DMS 273 treated with DMSO at 0.1 percent for 48 hours (cell line): ENCODE measurements at places on chromosomes 6 and 20.

DNA sequence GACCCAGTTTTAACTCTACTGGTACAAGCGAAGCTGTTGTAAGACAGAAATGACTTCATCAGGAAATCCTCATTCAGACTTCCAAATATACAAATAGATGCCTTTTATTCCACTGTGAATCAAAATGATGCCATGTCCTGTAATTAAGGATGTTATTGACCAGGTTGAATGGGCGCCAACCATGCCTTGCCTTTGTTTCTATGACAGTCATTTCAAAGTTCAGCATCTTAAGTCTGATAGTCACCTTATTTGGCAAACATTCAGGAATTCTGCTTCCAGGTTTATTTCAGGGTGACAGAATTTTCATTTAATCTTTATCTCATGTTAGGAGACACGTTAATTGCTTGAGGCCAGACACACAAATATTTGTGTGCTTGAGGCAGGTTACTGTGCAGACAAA is 592.8 kb upstream of the JAG1 start:
- no peak for DNase-seq

DNA sequence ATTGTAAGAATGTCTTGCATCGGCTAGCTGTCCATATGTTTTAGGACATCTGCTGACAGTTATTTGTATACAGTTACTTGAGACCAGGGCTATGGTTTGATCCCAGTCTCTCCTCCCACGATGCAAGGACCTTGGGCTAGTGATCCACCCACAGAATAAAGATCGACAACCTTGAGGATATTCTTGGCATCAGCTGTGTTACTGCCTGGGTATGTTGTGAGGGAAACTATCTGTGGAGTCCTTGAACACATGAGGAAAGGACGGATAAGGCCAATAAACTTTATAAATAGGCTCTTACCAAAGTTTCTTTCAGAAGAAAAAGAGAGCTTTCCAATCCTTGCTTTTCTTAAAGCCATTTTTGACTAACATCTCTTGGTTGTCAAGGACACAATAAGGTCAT is 70.8 kb upstream of the HEY2 start:
- peak; percentile 19 for DNase-seq

GRCh38 chr20:54706581-54706980 is 231.2 kb downstream of the DOK5 start:
- DNase-seq, result no peak

DNA sequence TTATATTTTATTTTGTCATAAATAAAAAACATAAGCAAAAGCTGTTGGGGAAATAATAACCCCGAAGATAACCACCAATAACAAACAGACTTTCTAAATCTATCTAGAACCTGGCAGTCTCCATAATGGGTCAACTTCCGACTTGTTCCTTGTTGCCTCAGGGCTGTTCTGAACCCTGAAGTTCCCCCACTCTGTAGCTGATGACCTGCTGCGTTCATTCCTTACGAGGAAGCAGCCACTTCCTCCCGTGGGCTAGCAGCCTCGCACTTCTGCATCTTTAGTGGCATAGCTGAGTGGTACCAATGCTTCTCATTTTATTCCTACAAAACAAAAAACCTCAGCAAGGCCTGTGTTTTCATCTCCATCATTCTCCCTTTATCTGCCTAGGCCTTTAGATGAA is 103.0 kb downstream of the PLEKHG1 start:
- DNase-seq, result no peak

DNA sequence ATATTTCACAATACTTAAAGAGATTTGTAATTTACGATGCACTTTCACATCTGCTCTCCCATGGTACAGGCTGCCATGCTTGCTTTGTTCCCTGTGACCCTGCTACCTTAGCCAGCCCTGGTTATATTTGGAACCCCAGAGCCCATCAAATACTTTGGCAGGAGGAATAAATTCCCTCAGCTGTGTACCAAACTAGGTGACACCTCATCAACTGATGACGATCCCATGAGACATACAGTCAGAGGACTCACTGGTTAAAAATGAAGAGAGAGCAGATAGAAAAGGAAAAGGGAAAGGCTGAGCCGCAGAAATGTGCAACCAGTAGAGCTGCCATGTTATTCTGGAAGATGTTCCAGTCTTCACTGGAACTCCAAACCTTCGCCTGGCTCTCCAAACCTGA is 120.0 kb downstream of the SIM1 start:
- DNase-seq, result no peak

DNA sequence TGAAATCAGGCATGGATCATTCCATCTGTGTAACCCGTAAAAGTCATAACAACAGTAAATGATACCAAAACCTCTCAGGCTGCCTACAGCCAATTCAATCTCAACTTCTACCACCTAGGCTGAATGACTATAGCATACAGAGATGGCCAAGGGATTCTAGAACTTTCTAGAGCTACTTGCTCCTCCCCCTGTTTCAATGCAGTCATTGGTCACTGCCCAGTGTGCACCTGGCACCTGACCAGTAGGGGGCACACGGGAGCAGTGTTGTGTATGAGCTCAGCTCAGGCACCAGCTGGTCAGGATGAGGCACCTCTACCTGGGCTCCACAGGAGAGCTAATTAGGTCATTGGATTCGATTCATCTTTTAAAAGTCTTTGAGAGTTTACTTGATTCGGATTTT is 86.2 kb downstream of the PLEKHG1 start:
- DNase-seq, result no peak

GRCh38 chr20:51236421-51236820 is 213.5 kb upstream of the KCNG1 start:
- no peak for DNase-seq

DNA sequence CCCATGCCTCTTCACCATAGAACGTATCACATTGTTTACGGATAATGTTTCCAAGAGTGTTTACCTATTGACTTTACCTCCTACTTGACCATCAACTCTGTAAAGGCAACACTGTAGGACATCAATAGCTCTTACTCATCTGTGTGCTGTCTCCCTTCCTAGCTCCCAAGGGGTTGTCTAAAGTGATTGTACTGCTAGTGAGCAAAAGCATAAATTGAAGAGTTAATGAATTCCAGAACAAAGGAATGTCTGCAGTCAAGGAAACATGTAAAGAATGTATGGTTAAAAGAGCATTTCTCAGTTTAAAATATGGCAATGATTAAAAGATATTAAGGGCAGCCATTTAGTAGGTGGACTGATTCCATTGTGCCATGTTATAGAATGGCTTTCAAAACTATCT is 985.4 kb downstream of the TBC1D32 start:
- no peak for DNase-seq

DNA sequence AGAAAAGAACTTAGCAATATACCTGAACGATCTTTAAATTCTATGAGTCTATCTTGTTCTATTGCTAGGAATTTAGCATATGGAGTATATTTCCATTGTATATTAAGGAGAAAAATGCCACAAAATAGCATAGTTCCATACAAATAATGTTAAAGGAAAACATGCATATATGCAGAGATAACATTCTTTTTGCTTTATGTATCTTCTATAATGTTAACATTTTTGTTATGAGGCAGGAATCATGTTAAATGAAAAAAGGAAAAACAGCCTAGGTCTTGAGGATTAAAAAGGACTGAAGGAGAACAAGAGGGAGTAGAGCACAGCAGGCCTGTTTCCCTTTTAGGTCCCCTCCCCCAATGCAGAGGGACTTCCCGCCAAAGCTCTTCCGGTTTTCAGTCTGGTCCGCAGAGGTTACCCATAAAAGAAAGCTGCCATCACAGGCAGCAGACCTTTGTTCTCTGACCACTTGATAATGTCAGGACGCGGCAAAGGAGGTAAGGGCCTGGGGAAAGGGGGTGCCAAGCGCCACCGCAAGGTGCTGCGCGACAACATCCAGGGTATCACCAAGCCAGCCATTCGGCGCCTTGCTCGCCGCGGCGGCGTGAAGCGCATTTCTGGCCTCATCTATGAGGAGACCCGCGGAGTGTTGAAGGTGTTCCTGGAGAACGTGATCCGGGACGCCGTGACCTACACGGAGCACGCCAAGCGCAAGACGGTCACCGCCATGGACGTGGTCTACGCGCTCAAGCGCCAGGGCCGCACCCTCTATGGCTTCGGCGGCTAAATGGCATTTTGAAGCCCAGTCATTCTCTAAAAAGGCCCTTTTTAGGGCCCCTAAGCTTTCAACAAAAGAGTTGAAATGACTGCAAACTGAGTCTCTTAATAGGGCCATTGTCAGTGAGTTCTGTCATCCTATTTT is 108.4 kb upstream of the PRSS16 start:
- DNase-seq, result no peak

DNA sequence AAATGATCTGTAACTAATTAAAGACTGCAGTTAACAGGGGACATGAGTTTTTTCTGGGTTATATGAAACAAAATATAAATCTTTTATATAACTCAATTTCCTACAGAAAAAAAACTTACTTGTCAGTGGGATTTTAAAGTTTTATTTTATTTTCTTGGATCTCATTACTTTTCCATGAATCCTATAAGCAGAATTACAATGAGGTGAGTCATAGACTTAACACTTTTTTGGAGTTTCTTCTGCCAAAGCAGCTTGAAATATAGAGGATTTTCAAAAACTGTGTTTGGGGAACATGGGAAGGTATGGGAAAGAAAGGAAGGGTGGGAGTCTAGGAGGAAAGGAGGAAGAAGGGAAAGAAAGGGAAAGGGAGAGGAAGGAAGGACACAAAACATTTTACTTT is 130.7 kb downstream of the AIG1 start:
- no peak for DNase-seq

DNA sequence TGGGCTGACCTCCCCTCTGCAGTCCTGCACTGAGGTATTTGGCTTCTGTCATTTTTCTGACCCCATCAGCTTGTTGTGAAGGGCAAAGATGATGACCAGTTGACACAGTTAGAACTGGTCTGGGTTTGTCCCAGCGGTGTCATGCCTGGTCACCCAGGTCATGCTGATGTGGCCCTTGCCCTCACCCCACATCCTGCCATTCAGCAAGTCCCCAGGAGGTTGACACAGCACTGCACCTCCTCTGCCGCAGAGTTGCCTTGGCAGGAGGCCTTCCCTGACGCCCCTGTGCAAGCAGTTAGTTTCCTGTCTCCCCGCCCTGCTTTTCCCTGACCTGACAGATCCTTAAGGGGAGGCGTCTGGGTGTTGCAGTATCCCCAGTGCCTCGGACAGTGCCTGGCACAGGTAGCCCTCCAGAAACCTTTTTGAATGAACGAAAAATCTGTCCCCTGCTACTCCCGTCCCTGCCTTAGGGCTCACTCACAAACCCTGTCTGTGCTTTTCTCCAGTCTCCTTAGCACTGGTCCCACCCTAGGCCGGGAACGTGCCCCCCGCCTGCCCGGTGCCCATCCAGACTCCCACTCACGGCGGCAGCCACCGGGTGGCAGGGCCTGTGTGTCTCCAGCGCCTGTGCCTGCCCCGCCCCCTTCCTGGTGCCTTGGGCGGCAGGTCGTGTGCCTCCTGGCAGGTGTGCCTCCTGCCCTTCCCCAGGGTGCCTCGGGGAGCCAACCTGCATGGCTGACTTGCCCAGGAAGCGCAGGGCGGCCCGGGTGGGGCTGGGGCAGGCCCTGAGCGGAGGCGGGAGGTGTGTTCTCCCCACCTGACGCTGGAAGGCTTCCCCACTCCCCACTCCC is 146.3 kb upstream of the RNF24 start:
- no peak for DNase-seq

DNA sequence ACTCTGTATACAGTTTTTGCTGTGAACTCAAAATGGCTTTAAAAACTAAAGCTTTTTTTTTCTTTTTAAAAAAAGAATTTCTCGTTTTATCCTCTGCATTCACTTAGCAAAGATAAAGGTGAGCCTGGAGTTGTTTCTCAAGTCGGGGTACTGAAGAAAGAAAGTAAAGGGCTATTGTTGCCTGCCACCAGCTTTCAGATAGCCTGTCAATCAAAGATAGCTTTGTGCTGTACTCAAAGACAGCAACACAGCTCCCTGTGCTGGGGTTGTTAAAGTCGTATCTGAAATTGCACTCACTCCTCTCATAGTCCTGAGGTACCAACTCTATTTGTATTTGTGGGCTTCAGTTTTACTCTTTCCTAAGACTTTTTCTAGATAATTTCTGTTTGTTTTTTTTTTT is 710.1 kb upstream of the ID4 start:
- DNase-seq, result no peak

- no peak for DNase-seq
These were observed 131.6 kb upstream of the NEDD9 start for GRCh38 chr6:11363881-11364576.

DNA sequence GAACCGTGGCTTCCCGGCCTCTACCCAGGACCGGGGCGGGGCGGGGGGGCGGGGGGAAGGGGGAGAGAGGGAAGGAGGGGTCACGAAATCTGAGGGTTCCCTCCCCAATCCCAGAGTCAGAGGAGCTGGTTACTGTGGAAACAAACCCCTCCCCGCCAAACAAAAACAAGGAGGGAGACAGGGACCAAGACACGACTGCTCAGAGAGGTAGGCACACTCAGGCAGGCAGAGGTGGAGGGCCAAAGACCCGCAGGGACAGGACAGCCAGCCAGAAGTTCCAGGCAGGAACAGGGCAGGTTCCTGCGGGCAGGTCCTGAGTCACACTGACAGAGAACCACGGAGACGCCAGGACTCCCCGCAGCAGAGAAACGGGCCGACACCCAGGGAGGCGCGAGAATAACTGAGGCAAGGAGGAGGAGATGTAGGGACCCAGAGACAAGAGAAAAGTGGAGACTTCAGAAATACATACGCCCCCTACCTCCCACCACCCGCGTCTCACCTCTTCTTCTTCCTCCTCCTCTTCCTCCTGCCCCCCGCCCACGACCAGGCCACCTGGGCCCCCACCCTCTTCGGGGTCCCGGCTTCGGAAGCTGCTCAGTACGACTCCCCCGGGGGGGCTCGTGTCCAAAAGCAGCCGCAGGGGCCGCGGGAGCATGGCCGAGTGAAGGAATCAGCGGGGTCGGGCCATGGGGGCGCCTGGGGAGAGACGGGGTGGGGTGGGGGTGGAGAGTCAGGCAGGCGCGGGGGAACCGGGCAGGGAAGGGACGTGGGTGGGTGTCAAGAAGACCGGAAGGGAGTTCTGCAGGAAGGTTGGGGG is 578 bp downstream of the RGL2 start:
- peak; percentile 21 for DNase-seq

DNA sequence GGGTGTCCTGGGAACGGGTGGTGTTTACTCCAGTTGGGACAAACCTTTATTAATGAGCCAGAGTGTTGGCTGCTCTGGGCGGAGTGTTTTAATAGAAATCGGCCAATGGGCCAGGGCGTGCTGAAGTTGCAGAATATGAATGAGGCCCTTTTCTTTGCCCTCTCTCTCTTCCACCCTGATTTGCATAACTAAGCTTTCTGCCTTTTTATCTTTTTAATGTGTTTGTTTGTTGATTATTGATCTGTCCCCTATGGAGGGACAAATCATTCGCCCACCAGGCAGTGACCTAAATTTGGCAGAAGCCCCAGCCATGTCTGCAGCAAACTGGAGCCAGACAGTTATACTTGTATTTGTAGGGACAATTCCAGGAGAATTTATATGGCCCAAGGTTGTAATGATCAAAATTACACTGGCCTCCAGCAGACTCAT is 420.9 kb downstream of the PREX1 start:
- no peak for DNase-seq

GRCh38 chr20:57583289-57584257 is 22.7 kb downstream of the PCK1 start:
- no peak for DNase-seq

DNA sequence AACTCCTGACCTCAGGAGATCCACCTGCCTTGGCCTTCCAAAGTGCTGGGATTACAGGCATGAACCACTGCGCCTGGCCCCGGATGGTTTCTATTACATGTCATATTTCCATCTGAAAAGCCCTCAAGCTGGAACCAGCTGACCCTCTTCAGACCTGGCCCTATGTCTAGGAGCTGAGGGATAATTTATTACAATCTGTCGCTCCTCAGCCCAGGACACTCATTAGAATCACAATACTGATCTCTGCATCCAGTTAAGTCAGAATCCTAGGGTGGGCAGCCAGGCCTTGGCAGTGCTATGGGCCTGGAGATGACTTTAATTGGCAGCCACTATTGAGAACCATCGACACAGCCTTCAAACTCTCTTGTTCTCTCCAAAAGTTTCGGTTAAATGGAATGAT is 162.6 kb upstream of the SNX9 start:
- DNase-seq, result no peak
